Stimulated activated CD4-positive, alpha-beta T cell treated with anti-CD3 and anti-CD28 coated beads, Interleukin-4, amount 100 ng/mL, for 4 hours (primary cell): ENCODE measurements at places on chromosomes 4 and X.
A peak's percentile ranks its signal among the peaks of the same experiment; 100 is the strongest.

GRCh38 chr4:141473952-141474351 is 162.4 kb upstream of the IL15 start:
- DNase-seq, result no peak

- no peak for DNase-seq
Observed at GRCh38 chr4:25792876-25793275, 69.9 kb downstream of the SEL1L3 start.

- DNase-seq, result no peak
Observed at GRCh38 chr4:68183417-68183816, 53.7 kb upstream of the TMPRSS11F start.

GRCh38 chrX:119459181-119459580 is 9.1 kb upstream of the SLC25A5 start:
- DNase-seq, result no peak

GRCh38 chr4:169137558-169137920 is 127.5 kb upstream of the CBR4 start:
- DNase-seq, result no peak

GRCh38 chr4:16785793-16786527 is 112.5 kb downstream of the LDB2 start:
- DNase-seq, result no peak

DNA sequence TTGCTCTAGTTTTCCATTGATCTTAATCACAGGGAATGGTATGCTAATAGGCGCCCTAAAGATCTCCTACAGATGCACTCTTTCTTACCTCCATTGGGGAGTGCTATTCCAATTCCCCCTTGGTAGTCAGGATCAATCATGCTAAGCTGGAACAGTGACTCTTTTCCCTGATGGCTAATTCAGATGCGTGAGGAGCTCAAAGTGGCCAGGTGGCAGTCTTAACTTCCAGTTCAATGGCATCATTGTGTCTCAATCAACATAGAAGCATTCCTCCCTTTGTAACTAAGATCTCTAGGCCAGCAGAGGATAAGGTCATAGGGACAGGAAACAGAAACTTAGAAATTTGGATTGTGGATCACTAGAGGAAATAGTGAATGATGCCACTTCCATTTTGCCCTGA is 216.8 kb downstream of the GRID2 start:
- no peak for DNase-seq

GRCh38 chr4:25621027-25621930 is 34.4 kb upstream of the SLC34A2 start:
- no peak for DNase-seq

DNA sequence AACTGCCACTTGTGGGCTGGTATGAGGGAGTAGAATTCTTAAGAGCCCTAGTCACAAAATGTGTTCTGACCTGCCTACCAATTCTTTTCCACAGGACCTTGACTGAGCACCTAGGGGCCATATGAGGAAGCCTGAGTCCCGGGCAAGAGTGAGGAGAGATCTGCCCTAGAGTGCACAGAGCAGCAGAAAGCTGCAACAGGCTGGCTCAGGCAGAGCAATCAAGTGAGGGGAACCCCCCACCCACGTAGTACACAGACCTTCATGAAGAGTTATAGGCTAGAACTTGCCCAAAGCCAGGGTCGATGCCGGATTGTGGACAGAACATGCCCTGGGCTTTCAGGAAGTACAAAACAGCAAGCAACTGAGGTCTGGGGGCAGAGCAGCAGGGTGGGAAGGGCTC is 117.0 kb downstream of the SPOCK3 start:
- DNase-seq, result no peak

- DNase-seq, result peak; percentile 42
Observed at GRCh38 chrX:118346258-118347094, 570 bp downstream of the WDR44 start.

DNA sequence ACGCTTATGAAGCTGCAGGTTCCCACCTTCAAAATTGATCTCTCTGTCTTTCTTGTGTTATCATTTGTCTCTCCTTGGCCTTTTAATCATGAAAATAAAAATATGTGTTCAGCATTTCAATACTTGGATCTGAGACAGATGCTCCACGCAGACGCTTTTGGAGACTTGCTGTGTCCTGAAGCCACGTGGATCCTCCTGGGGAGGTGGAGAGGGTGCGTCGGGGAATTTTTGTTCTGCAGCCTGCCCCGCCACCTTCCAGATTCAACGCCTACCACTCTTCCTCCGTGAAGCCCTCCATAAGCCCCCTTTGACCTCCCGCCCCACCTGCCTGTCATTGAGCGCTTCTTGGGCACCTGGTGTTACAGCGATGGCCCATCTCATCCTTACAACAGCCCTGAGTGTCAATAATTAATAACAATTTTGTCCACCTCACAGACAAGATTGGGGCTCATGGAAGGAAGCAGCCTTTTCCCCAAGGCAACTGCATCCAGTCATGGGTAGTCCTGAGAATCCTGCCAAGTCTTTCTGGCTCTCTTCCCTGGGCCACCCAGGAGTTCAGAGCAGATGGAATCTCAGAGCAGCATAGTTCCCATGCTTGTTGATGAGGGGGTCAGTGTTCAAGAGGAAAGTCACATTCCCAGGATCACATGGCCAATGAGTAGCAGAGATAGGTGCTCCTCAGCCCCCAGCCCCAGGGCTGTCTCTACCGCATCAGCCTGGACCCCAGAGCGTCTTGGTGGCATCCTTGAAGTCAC is 172.6 kb upstream of the PSAPL1 start:
- no peak for DNase-seq

GRCh38 chrX:69107231-69107739 is 58.0 kb downstream of the PJA1 start:
- no peak for DNase-seq

DNA sequence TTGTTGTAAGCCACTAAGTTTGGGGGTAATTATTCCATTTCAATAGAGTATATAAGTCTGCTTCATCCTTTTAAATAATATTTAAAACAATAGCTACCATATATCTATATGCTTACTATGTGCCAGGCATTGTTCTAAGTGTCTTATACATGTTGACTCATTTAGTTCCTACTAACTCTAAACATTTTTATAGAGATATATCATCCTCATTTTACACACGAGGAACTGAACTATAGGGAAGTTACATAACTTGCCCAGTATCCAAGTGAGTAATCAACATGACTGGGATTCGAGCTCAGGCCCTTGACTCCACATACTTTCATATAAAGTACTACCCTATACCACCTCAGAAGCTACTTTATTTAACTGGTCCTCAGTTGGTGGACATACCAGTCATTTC is 175.3 kb upstream of the RAI2 start:
- no peak for DNase-seq

DNA sequence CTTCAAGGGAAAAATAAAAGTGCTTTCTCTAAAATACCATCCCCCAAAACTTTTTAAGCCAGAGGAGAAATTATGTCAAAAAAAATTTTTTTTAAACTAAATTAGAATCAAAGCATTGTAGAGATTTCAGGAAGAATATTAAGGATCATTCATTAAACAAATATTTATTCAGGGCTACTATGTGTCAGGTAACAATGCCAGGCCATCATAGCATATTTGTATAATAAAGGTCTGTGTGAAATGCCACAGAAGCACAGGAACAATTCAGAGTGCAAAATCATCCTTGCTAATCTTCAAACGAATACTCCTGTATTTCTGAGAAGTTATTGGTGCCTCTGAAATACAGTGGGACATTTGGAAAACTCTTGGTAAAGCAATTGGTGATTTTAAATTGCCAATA is 2.0 kb downstream of the CCDC160 start:
- DNase-seq, result no peak

DNA sequence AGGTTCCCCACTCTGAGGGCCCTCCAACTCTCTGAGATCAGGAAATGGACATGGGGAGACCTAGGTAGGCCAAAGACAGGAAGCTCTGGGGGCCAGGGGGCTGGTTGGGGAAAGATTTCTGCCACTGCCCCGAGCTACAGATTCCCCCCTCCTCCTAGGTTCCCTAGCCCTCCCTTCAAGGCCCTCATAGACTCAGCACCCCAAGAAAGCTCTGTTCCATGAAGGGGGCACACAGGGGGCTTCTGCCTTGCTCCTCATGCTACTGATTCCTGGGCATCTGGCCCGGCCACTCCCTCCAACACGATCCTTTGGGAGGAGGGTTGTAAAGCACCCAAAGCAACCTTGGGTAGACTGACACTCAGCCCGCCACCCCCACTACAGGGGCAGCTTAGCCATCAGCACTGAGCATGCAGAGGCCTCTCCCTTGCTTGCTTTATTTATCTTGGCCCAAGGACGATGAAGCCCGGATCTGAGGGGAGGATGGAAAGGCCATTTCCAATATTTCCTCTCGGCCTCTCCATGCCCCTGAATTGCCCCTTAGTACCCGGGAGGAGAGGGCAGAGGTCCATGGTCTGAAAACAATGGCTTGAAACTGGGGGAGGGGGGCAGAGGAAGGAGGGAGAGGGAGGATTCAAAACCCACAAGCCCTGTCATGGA is 146.7 kb downstream of the PJA1 start:
- no peak for DNase-seq

- no peak for DNase-seq
Observed at GRCh38 chrX:152600853-152601633, 36.7 kb upstream of the GABRQ start.

GRCh38 chr4:14069886-14070285 is 442.4 kb upstream of the BOD1L1 start:
- no peak for DNase-seq

GRCh38 chrX:1391707-1392375 is at the start of gene SLC25A6:
TSS of gene SLC25A6 (minus strand) at chrX:1392113. CDS start at chrX:1392009, 104 bp downstream.
- peak; percentile 100 for DNase-seq

DNA sequence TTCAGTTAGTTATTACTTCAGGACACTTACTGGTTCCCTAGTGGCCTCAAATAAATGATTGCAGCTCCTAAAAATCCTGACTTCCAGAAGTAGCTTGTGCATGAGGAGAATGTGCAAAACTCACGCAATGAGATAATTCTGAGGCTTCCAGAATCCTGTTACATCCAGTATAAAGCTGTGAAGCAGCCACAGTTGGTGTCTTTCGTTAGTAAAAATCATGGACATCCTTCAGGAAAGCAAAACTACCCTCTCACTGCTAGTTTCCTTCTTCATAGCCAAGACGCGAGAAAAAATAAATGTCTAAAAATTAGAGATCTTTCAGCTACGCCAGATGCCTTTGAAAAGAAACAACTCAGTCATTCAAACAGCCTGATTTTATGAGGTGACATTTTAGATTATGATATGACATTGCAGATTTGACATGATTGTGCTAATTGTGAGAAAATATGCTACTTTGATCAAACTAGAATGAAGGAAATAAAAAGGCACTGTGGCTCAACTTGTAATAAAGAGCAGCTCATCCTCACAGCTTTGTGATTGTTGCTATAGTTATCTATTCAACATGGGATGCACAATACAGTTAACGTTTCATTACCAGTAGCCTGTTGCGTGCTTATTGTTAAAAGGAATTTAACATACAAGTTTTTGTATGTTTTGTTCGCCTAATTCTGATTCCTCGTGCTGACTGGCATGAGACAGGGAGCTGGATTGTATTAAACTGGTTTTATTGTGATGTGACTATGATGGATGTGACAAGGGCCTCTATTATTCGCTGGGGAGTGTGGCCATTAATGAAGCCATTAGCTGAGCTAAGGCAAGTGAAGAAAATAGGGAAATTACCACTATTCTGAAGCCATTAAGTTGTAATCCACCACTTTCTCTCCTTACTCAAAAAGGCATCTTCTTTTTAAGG is 40.5 kb downstream of the AFF2 start:
- DNase-seq, result no peak

- DNase-seq, result no peak
Observed at GRCh38 chr4:55318175-55319129, 27.6 kb upstream of the SRD5A3 start.

- DNase-seq, result no peak
Observed at GRCh38 chr4:117987464-117987863, 46.8 kb upstream of the NDST3 start.

DNA sequence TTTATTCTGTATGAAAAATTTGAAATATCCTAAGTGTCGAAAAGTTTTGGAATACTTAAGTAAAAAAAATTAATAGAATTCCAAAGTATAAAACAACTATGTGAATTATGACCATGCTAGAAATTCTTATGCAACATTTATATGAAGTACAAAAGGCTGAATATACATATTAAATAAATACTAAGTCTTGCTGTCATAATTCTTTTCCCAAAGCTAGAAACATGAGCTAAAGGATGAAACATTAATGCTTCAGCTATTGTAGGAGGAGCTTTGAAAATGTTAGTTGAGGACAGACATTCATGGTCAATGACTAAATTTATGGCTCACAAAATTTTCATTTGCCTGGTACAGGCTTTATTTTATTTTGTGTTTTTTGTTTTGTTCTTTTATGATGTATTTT is 207.3 kb downstream of the GABRB1 start:
- DNase-seq, result no peak

- DNase-seq, result no peak
Observed at GRCh38 chr4:3148926-3149325, 74.4 kb downstream of the HTT start.

DNA sequence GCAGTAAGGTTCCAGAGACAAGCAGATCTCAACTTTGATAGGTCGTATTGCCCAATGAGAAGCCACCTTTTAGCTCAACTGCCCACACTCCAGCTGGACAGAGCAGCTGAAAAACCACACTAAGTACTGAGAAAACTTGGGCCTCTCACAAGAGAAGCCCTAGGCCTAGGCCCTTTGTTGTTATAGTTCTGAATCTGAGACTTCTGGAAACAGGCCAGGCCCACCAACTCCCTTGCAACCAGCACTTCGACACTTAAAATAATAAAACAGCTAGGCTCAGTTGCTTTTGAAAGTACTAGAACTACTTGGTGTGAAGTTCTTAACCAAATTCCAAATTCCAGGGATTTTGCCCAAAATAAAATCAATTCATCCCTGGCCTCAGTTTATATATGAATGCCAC is 13.5 kb upstream of the RTL5 start:
- no peak for DNase-seq

DNA sequence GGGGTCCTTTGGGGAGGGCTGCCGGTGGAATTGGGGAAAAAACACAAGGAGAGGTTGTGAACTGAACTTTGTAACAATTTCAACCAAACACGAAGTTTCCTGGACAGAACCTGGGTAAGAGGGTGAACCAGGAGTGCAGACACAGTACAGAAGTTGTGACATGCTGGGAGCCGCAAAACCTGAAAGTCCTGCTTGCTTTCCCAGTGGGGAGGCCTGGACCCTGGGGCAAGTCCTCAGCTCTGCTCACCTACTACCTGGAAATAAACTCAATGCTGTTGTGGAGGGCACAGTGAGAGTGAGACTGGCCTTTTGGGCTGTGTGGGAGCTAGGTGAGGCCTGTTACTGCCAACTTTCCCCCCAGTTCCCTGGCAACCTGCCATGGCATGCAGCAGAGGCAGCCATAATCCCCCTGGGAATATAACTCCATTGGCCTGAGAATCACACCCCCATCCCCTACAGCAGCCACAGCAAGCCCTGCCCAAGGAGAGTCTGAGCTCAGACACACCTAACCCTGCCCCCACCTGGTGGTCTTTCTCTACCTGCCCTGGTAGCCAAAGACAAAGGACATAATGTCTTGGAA is 162.8 kb downstream of the THOC2 start:
- DNase-seq, result no peak

DNA sequence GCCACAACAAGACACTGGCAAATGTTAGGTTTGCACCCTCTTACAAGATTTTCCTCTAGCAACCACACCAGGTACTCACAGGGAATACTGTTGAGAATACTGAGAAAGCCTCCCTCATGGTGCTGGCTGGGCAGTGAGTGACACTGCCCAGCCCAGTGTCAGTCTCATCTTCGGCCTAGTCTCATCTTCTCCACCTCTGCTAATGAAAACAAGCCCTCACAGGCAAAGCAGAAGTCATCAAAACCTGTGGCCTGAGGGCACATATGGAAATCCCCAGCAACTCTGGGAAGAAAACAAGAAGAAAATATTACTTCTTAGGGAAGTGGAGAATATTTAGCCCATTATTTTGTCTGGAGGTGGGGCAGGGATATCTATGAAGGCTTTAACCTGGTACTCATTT is 7.9 kb upstream of the ADAM29 start:
- DNase-seq, result no peak
